ENCODE measurements at places on chromosomes 16 and 17.

DNA sequence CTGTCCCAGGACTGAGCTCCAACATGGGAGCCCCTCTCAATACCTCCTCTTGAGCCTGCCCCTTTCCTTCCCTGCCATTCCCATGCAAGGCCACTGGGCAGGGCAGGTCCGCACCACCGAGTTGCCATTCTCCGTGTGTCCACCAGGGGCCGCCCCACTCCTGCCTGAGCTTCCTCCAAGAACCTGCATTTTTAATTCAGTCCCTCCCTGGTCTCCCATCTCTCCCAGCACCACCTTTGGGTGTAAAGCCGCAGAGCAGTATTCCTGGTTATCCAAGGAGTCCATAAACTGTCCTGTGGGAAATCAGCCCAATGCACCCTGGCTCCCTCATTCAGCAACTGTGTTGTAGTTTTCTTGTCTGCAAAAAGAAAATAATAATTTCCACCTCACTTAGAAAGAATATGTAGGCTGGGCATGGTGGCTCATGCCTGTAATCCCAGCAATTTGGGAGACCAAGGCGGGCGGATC, 15.9 kb upstream of the ANKRD40CL start:
- peak; percentile 94 for DNase-seq

- DNase-seq = no peak
Observed at GRCh38 chr16:54627616-54628015, 303.0 kb upstream of the IRX5 start.

DNA sequence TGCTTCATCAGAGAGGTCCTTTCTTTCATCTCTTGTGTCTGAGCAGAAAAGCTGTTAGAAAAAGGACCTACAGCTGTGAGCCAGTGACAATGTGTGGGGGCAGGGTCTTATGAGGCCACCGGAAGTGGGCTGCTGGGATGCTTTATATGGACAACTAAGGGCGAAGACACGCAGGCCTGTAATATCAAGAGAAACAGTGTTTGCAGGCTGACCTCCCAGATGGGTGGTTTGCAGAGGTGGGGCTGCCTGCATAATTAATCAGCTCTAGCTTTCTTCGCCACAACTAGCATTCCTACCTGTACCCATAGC, 30.4 kb upstream of the SALL1 start:
- DNase-seq = no peak

DNA sequence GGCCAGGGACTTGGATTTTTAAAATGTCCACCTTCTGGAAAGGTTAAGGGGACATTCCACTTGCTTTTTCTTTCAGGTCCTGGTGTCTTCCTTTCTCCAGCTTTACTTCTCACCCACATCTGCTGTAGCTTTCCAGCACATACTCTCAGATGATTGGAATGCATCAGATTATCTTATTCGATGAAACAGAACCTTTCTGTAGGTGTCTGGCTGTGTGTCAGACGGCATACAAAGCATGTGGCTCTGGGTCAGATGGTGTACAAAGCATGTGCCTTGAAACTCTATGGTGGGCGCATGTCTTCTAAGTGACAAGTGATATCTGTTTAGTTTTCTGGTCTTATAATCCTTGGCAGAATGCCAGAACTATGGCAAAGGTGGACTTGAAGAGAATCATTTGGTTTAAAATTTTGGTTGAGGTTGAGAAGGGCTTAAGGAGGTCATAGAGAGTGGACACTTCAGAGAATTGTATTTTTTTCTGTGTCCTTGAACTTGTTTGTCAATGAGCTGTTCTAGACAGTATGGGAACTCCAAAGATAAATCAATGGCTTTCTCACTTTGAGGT, 125.3 kb downstream of the FTO start:
- DNase-seq = no peak

GRCh38 chr16:48110982-48111381, 44.8 kb downstream of the ABCC12 start:
- DNase-seq = no peak

DNA sequence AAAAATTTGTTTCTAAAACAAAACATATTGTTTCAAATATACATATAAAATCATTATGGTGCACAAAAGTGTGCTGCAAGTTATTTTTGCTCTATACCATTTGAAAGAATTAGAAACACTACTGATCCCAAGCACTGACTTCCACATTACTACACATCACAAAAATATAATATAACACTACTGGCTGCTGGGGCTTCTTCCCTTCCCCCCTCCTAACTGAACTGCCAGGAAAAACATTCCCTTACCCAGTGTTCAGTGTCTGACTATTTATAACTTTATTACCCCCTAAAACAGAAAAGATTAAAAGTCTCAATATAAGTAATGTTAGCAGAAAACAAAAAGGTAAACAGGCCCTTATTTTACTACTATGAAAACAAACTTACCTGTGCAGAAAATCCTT, 36.9 kb downstream of the GPATCH8 start:
- no peak for DNase-seq

DNA sequence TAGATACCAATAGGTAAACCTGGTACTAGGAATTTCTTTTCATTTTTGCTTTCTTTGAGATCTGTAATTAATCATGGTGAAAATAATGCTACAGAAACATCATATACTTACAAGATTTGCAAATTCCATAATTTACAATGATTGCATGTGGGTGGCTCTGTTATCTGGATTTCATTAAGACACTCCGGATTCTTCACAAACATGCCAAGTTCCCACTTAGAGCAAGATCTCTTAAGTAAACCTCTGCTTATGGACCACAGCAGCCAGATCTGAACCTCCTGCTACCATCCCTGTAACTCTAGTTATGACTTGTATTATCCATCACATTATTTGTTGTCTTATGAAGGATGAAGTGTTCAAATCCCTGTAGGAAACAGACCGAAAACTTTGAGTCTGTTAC, 424.7 kb downstream of the CDH13 start:
- DNase-seq = no peak

DNA sequence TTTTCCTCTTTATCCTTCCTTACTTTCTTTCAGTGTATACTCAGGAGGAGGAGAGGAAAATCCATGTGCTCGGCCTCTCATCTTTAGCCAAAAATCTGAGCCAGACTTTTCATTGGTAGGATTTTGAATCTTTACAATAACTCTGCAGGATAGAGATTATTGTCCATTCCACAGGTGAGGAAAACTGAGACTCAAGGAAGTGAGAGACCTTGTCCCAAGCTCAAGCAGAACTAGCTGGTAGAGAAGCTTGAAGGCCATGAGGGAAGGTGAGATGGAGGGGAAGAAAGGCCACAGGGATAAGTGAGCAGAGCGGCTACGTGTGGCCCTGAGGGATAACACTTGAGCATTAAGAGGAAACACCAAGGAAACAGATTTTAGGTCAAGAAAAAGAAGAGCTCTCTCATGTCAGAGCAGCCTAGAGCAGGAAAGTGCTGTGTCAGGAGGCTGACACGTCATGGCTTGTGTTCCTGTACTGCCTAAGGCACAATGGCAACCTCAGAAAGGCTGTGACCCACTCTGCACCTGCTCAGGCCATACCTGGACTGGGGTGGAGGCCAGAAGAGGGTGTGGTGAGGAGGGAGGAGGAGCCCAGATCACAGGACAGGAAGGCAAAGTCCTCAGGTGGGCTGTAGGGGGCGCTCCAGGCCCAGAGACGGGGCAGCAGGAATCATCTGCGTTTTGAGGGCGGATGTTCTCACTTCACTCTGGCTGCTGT, 11.9 kb downstream of the MT4 start:
- DNase-seq = no peak

DNA sequence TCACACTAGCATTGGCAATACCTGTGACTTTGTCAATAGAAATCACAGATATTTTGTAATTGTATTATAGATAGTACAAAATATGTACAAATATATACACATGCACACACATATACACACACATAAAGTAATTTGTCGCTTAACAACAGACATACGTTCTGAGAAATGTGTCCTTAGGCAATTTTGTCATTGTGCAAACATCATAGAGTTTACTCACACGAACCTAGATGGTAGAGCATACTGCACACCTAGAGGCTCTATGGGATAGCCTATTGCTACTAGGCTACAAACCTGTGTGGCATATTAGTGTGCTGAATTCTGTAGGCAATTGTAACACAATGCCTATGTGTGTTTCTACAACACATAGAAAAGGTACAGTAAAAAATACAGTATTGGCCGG, 11.0 kb downstream of the UNC119 start:
- no peak for DNase-seq

DNA sequence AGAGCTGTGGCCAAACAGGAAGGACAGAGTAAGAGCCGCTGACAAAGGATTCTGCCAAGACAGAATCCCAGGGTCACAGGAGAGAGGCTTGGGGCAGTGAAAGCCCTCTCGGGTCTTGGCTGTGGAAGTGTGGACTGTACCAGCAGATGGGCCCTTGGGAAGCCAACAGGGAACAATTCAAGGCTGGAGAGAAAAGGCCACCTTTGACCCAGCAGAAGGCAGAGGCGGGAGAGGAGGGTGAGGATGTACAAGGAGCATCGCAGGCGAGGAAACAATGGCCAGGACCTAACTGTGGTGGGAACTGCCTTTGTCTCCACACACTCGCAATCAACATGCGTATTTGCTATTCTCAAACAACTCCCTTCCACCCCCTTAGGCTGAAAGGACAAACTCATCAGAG, 15.7 kb downstream of the CARHSP1 start:
- DNase-seq = no peak

GRCh38 chr16:84378099-84378498, 9.8 kb downstream of the ATP2C2 start:
- DNase-seq = no peak

GRCh38 chr17:82623707-82624106, 24.5 kb downstream of the WDR45B start:
- no peak for DNase-seq

DNA sequence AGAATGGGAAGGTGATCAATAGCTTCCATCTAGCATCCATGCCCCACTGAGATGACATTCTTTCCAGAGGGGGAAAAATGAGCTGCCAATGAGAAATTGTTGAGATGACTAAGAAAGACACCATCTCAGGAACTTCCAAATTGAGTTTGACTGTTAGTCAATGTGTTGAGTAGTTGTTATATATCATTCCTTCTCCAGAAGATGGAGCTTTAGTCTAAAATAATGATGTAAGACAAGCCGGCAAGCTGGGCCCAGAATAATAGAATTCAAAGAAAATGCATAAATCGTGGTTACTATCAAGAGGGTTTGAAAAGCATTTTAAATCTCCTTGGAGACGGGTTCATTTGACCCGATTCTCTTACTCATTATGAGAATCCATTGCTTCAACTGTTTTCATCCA, 71.0 kb upstream of the ATF7IP2 start:
- no peak for DNase-seq

- DNase-seq = no peak
Observed at GRCh38 chr16:65279576-65279975, 157.7 kb upstream of the CDH11 start.

Measured in right forelimb (tissue), 1 donor.